ENCODE measurements at places on chromosomes 6 and 20. TPM values are rescaled to one million over a fixed set of nuclear protein-coding genes. Genes with fewer than 3 reads are reported as not detected.

DNA sequence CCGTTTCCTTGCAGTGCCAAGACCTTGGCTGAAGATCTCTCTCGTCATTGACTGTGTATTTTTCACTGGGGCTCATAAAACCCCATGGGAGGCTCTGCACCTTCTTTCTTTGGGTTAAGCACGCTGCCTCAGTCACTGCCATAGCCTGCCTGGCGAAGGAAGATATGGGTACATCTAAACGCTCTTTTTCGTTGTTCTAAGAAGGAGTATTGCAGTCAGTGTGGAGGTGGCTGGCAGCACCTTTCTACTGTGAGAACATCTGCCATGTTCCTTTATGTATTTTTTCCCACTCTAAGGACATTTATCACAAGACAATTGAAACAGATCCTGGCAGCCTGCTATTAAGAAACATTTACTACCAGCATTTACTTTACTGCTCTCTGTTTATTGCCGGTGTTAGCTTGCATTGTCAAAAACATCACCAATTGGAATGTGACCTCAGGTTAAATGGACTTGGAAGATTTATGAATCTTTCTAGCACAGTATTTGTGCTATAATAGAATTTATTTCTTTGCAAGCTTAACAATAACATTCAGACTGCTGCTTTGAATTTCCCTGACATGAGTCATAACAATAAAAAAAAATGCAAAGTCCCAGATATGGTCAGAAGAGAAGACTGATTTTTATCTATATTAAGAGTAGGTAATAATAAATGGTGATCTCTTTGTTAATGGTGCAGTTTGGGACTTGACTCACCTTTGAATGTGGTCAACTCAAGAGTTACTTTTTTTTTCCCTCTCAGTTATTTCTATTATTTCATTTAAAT is 62.2 kb upstream of the CLDN20 start:
- DNase-seq = no peak

- DNase-seq = no peak
Observed at GRCh38 chr6:21539621-21540100, 53.9 kb upstream of the SOX4 start.

- no peak for DNase-seq
Observed at GRCh38 chr20:31516651-31517050, 2.4 kb downstream of the HM13 start.

DNA sequence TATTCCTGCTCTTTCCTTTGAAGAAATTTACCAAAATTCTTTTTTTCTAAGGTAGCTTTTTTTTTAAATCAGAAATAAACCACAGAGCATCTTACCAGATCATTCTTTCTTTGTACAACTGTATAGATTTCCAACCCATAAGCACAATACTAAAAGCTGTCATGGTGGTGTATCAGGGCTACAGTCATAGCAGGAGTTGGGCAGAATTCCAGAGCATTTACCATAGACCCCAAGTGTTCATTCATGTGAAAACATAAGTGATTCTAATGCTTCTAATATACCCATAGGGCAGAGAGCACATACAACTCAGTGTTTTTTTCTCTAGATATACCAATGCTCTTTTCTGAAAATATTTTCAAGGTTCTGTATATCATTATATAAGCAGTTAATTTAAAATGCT is 392.5 kb downstream of the FRK start:
- no peak for DNase-seq

- no peak for DNase-seq
Observed at GRCh38 chr20:2042400-2042799, 48.5 kb upstream of the PDYN start.

GRCh38 chr6:166737261-166737660 is 110.2 kb upstream of the RPS6KA2 start:
- DNase-seq = no peak

- no peak for DNase-seq
Observed at GRCh38 chr6:56220078-56220477, 27.3 kb downstream of the COL21A1 start.

DNA sequence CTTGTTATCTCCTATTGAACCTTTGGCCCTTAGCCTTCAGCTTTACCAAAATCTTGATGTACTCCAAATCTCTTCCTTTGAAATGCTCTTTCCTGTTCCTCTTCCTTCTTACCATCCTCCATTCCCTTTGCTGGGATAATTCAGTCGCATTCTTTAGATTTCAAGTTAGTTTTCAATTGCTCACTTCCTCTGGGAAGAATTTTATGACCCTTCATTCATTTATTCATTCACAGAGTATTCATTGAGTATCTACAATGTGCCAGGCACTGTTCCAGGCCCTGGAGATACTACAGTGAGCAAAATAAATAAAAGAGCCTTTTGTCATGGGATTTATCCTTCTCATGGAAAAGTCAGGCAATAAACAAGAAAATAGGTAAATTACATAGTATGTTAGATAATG is 548.2 kb upstream of the FLRT3 start:
- no peak for DNase-seq

DNA sequence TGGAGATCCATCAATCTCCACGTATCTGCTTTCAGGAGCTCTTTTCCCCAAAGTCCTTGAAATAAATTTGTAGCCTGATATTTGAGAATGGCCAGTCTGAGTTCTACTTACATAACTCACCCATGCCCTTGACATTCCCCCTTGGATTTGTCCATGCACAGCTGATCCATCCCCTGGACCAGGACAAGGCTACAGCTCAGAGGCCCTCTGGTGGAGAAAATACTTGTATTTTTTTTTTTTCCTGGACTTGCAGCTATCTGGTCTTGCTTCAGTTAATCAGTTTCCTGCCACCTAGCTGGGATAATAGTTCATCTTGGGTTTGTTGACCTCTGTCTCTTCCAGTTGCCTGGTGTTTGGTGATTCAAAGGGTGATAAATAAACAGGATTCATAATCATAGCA is 467.6 kb downstream of the DHX35 start:
- DNase-seq = no peak

DNA sequence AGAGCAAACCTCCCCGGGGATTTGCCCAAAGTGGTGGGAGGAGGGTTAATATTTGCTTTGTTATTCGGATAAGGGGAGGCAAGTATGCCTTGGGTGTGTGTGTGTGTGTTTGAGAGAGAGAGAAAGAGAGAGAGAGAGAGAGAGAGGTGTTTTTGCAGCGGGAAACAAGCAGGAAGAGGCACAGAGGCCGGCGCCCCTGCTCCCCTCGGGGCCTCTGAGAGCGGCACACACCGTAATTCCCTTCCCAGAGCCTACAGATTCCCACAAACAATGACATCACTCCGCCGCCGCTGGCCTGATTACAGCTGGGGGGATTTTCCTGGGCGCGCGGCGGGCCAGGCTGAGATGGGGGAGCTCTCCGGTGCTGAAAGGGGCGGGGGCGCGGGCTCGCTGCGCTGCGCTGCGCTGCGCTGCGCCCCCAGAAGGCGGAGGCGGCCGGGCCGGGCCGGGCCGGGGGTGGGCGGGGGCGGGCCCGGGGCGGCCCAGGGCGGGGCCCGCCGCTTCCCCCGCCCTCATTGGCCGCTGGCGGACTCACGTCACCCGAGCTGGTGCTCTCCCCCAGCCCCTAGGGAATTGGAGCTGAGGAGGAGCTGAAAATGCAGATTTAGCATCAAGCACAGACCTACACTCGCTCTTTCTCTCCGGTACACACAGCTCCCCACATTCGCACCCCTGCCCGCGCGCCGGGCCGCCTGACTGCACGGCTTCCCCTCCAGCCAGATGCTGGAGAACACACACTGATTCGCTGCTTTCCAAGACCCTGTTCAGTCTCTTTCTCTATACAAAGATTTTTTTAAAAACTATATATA is at the start of gene PCSK2:
Gene PCSK2, plus strand, starts transcription at position 631 of the 809 bp plus-strand sequence. CDS start 266 bp downstream, outside the sequence.
- DNase-seq = no peak

- DNase-seq = no peak
Observed at GRCh38 chr20:44594730-44595129, 12.4 kb downstream of the PKIG start.

GRCh38 chr20:52998268-52998667 is 26.1 kb downstream of the TSHZ2 start:
- no peak for DNase-seq

GRCh38 chr6:167691533-167692312 is 135.0 kb upstream of the AFDN start:
- no peak for DNase-seq

DNA sequence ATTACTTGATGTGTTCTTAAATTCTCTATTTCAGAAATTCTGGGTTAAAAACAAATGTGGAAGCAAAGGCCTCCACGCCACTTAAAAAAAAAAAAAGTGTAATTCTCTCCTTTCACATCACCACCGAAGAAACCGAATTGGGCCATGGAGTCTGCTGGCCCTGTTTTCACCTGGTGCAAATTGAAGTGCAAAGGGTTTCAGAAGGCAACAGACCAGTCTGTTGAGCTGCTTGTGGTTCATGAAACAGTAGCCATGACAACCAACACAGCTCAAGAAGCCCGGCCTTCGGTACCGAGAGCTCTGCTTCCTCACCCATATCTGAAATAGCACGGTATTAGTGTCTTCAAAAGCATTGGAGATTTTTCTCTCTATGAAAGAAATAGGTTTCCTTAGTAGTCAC is 63.1 kb downstream of the GMPR start:
- DNase-seq = no peak

DNA sequence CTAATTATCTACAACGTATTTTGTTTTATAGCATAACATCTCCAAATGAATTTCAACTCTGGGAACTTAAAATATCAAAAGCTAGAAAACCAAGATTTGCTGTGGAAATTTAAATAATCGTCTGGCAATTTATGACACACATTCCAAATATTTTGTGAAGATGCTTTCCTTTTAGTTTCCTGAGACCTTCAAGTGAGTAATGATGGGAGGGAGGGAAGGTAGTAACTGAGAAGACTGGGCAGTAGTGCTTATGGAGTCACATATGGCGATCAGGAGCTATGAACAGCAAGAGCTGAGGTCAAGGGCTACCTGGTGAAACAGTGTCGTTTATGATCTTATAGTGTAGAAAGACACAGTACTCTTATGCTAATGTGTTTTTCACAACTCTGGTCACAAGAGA is 178.2 kb upstream of the THEMIS start:
- no peak for DNase-seq

DNA sequence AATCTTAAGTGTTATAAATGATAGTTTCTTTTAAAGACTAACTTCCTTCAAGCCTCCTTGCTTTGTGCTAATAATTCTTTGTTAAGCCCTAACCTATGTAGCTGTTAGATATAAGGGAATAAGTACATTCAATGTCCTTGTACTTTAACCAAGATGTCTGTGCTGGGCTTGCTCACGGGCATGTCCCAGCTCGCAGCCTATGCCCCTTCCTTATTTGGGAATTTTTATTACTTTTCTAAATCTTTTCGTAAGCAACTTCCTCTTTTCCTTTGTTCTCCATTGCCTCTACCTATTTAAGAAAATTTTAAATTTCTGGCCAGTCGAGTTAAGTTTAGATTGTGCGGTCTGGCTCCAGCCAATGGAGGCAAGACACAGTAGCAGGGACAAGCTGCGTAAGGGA is 26.0 kb upstream of the CDK19 start:
- DNase-seq = no peak

RIPPLY2 gene
- total RNA-seq = not detected

DUSP15 gene
- total RNA-seq = not detected

PPARD gene
- total RNA-seq = 48.7 TPM

OPN5 gene
- not detected for total RNA-seq

FAXC gene
- not detected for total RNA-seq

RALGAPA2 gene
- 32.0 TPM for total RNA-seq

KCNG1 gene
- total RNA-seq = 1.8 TPM

OXT gene
- 2.6 TPM for total RNA-seq

CST1 gene
- not detected for total RNA-seq

HEY2 gene
- total RNA-seq = 0.33 TPM

BACH2 gene
- total RNA-seq = 116 TPM

FAM209A gene
- 7.9 TPM for total RNA-seq

SLC25A27 gene
- total RNA-seq = 9.2 TPM

RALGAPB gene
- total RNA-seq = 49.7 TPM

Data from naive thymus-derived CD8-positive, alpha-beta T cell (primary cell).